HT1080 (cell line): ENCODE measurements at places on chromosomes 1 and 21.

DNA sequence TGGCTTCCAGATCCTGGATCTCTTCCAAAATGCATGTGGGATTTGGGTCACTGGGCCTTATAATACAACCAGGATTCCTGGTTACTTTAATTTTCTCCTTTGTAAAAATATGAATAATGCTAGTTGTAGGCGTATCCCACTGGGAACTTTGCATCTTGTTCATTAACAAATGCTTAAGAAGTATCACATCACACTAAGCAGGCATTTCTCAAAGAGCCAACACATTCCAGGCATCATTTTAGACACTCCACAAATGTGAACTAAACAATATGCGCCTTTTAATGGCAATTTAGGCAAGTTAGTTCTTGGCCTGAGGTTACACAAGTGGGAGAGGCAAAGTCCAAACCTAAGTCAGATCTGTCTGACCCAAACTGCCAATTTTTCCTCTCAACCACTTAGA is 15.9 kb downstream of the BRINP2 start:
- no peak for DNase-seq

DNA sequence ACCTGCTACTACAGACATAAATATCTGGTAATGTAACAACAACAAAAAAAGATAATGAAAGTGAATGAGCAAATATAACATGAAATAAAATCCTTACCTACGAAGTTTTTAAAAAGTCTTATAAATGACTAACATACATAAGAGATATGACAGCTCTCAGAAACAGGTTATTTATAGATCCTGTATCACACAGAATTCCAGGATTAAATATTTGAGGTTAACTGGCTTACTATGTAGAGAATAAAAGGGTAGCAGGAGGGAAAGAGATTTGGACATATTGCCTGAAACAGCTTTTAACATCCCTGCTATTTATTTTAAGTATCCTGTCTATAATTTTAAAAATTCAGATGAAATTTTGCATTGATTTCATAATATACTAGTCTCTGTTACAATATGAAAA is 16.3 kb downstream of the MYSM1 start:
- no peak for DNase-seq

- no peak for DNase-seq
Observed at GRCh38 chr1:243431591-243431990, 175.8 kb downstream of the SDCCAG8 start.

DNA sequence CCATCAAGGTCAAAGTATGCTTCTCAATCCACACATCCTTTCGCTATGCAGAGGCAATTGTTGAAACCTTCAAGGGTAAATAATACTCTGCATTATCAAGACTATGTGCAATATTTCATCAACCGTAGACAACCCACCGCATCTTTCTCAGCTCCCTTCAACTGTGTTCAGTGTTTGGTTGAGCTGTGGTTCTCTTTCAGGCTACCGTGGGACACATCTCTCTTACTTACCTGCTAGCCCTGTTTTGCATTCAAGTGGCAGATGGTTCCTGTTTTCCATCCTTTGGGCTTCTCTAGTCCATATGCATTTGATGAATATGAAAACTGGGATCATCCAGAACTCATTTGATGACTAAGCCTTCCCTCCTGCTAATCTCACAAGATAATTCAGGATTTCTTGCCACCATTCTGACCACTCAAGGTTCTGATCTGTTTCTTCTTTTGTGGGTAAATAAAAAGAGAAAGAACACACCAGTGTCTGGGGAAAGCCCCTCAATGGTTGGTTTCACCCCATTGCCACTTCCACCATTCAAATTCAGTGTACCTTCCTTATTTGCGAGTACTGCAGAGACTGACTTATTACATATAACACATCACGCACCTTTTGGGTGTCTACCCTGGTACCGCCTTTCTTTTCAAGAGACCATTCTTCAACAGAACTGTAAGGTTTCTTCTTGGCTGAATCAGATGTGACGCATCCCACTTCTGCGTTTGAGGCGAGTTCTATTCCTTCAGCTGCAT is 61.7 kb downstream of the BACE2 start:
- no peak for DNase-seq

- DNase-seq = no peak
Observed at GRCh38 chr1:228457017-228457395, 30.2 kb upstream of the RNF187 start.

GRCh38 chr1:186139701-186140100 is 235.4 kb downstream of the TPR start:
- DNase-seq = no peak
